ENCODE measurements at places on chromosomes 1 and 21. TPM values are rescaled to one million over a fixed set of nuclear protein-coding genes. Genes with fewer than 3 reads are reported as not detected.
A peak's percentile ranks its signal among the peaks of the same experiment; 100 is the strongest.

DNA sequence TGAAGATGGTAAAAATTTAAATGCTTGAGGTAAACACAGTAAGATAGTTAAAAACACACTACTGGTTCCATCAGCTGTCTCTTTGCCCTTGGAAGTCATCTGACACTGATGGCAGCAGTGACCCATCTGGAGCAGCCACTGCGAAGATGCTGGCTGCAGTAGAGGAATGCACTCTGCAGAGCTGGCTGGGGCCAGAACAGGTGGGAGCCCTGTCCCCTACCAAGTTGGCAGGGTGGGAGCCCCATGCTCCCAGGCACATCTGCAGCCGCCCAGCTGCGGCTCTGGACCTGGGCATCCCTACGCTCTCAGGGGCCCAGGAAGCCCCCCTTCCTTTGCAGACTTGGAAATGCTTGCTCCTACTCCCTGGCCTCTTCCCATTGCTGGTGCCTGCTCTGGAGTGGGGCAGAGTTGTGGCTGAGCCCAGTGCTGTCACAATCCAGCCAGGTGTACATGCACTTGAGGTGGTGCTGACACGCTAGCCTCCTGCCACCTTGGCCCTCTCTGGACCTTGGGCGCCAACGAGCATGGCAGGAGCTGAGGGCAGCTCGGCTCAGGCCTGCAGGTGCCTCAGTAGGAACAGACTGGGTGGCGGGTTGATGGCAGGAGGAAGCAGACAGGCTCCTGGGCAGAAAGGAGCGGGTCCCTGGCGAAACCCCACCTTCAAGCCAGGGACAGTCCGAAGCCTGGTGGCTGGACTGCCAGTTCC, 227.0 kb downstream of the FGGY start:
- H3K4me1 ChIP-seq = peaks cover 23% of the 10 kb centered on the region
- no peak overlapping the region for H3K27ac ChIP-seq

- no peak overlapping the region for H3K4me3 ChIP-seq
- no peak for DNase-seq
- no peaks in the 10 kb centered on the region for H3K4me1 ChIP-seq
- H3K27me3 ChIP-seq = no peaks in the 10 kb centered on the region
- H3K27ac ChIP-seq = no peak overlapping the region
Measured at GRCh38 chr1:104265163-104265562, 515.5 kb downstream of the AMY1C start.

GRCh38 chr1:201295861-201296260, 12.6 kb downstream of the PKP1 start:
- H3K27me3 ChIP-seq = no peaks in the 10 kb centered on the region
- DNase-seq = no peak
- no peak overlapping the region for H3K4me3 ChIP-seq
- no peak overlapping the region for H3K27ac ChIP-seq
- no peaks in the 10 kb centered on the region for H3K4me1 ChIP-seq
- H3K36me3 ChIP-seq = no peaks in the 10 kb centered on the region

DNA sequence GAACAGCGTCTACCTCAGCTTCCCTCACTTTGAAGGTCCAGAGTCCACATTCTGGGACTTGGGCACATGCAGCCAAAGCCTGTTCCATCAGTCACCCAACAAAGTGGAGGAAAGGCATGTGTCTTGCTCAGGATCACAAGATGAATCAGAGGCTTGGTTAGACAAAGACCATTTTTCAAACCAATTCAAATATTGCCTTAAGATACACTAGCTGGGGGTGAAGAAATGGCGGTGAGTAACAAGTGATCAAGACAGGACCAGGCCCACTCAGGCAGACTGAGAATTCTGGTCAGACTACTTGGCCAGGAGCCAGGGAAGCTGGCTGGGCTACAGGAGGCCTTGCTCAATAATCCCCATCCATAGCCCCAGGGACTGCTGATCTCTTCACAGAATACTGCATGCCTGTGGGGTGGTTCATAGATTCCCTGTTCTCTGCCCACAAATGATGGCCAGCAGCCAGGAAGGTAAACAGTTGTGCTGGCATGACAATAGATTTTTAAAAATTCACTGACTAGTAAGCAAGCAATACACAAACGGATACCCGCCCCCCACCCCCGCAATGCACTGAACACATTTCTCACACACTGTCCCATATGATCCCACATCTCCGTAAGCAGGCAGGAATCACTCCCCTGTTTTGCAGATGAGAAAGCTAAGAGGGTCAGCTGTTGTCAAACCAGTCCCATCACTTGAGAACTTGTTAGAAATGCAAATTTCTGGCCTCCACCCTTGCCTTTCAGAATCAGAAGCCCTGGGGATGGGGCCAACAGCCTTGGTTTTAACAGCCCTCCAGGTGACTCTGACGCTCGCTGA, 27.2 kb downstream of the ERI3 start:
- H3K36me3 ChIP-seq = peaks cover 6% of the 10 kb centered on the region
- no peak overlapping the region for H3K4me3 ChIP-seq
- peak; percentile 85 for DNase-seq
- no peaks in the 10 kb centered on the region for H3K27me3 ChIP-seq
- H3K27ac ChIP-seq = peak overlapping the region; percentile 37
- peaks cover 17% of the 10 kb centered on the region for H3K4me1 ChIP-seq

The KIF17 gene
- total RNA-seq = 8.0 TPM

The DNAJC28 gene
- total RNA-seq = 9.8 TPM
